ENCODE measurements at places on chromosomes 7 and 10.

DNA sequence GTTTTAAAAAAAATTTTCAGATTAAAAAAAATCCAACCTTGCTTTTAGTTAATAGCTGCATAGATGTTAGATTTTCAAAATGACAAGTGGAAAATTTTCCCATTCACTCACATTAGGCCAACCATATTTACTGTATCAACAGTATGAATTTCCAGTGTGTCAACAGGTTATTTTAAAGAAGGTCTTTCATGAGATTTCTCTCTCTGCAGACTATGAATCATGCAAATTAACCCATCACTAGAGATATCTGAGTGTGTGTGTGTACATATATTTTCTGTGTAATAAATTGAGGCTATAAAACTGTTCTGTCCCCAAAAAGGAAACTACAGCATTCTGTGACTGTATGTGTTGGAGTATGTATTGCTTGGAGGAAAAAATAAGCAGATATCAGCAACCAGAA lies 305.6 kb downstream of the ARL4A start:
- no peak for DNase-seq

DNA sequence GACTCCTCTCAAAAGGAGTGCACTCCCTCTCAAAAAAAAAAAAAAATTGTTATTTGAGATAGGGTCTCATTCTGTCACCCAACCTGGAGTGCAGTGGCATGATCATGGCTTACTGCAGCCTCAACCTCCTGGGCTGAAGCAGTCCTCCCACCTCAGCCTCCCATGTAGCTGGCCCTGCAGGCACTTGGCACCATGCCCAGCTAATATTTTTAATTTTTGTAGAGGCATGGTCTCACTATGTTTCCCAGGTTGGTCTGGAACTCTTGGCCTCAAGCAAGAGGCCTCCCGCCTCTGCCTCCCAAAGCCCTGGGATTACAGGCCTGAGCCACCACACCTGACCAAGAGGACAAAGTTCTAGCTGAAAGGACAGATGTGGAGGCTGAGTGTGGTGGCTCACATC lies 120.3 kb downstream of the EPC1 start:
- DNase-seq, result no peak

DNA sequence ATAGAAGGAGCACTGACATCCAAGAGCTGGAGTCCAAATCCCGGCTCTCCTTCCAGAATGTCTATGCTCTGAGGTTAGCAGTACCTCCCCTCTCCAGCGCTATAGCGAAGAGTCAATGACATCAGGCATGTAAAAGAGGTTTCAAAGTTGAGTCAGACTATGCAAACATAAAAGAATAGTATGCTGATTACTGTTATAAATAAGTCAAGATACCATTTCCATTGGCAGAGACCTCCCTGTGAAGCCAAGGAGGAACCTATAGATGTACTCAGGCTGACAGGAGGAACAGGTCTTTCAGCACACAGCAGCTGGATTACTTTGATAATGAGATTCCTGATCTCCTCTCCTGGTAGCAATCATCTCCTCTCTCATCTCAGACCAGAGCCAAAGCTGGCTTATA lies 103.9 kb upstream of the EFCAB10 start:
- no peak for DNase-seq

- DNase-seq, result no peak
Measured at GRCh38 chr7:12357508-12357907, 46.2 kb downstream of the VWDE start.

DNA sequence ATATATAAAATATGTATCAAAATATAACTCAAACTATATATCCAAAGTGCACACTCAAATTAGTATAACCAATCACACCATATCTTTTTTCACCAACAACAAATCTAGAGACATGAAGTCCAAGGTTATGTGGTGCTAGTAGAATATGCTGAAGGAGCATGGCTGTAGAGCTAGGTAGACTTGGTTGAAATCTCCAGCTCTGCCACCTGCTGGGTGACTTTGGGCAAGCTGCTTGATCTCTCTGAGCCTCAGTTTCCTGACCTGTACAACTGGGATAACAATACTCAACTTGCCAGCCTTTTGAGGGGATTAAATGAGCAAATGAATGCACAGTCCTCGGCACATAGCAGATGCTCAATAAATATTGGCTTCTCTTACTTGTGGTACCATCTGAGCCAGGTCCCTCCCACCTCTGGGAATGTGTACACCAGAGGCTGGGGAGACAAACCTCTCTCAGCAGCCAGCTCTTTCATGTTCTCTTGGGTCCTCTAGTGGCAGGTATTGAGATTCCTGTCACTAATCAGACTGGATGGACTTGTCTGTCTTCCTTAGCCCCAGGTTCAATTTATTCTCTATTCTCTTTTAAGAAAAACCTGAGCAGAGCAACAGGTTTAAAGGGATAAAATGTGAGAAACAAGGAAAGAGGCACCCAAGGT lies 94.3 kb upstream of the PDE1C start:
- no peak for DNase-seq

DNA sequence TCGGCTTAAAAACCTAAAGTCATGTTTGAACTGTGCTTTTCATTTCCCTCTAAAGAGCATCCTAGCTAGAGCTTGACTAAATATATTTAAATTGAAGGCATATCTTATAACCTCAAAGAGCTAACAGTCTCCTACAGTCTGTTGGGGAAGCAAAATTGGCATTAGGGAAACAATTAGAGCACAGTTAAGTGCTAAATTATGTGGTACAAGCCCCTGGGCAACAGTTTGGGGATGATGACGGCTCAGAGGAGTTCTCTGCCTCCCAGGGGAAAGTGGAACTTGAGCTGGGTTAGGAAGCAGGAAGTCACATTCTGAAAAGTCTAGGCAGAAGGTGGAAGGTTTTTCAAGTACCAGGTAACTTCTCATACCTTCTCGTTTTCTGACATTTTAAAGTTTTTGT lies 18.6 kb upstream of the GOT1 start:
- no peak for DNase-seq
